ENCODE measurements at places on chromosomes 12 and 14. TPM values are rescaled to one million over a fixed set of nuclear protein-coding genes. Genes with fewer than 3 reads are reported as not detected.

ACSS3 gene
- total RNA-seq = 35.9 TPM

ALDH1L2 gene
- total RNA-seq = 5.0 TPM

MIA2 gene
- total RNA-seq = 33.8 TPM

KRT80 gene
- 8.6 TPM for total RNA-seq

P2RX7 gene
- 20.1 TPM for total RNA-seq

TMEM233 gene
- 0.96 TPM for total RNA-seq

POTEG gene
- not detected for total RNA-seq

GZMH gene
- 4.7 TPM for total RNA-seq

PPP1R36 gene
- 0.46 TPM for total RNA-seq

SMARCC2 gene
- 117 TPM for total RNA-seq

NRIP2 gene
- 0.61 TPM for total RNA-seq

DNA sequence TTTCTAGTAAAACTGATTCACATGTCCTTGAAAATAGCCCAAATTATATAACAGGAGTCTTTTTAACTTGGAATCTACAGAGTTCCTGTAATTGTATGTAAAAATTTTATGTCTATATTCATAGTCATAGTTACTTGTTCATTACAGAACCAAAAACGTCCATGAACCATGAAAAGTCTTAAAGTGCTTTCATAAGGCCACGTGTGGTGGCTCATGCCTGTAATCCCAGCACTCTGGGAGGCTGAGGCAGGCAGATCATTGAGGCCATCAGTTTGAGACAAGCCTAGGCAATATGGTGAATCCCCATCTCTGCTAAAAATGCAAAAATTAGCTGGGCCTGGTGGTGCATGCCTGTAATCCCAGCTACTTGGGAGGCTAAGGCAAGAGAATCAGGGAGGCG, 48.4 kb downstream of the GALNT4 start:
- no peak for DNase-seq

- DNase-seq = no peak
Observed at GRCh38 chr12:93741659-93742109, 64.5 kb downstream of the CRADD start.

- no peak for DNase-seq
Observed at GRCh38 chr12:71183018-71183417, 25.2 kb upstream of the TSPAN8 start.

GRCh38 chr14:35806006-35806907, 2.8 kb downstream of the RALGAPA1 start:
- DNase-seq = no peak

GRCh38 chr14:88955455-88955854, 131.0 kb downstream of the TTC8 start:
- no peak for DNase-seq

- no peak for DNase-seq
Observed at GRCh38 chr12:57584690-57585089, 6.3 kb upstream of the PIP4K2C start.

GRCh38 chr12:50018968-50019367, 6.3 kb downstream of the RACGAP1 start:
- no peak for DNase-seq

DNA sequence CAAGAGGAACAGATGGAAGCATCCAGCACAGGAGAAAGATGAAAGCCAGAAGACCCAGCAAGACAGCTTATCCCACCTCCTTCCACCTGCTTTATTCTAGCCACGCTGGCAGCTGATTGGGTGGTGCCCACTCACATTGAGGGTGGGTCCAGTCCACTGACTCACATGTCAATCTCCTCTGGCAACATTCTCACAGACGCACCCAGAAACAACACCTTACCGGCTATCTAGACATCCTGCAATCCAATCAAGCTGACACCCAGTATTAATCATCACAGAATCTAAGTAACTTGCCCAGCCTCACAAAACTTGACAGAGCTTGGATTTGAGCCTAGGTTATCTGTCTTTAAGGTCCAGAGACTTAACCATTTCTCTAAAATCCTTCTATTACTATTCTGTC, 208.9 kb downstream of the PAH start:
- no peak for DNase-seq

- no peak for DNase-seq
Observed at GRCh38 chr14:85978582-85979250, 448.8 kb downstream of the FLRT2 start.

DNA sequence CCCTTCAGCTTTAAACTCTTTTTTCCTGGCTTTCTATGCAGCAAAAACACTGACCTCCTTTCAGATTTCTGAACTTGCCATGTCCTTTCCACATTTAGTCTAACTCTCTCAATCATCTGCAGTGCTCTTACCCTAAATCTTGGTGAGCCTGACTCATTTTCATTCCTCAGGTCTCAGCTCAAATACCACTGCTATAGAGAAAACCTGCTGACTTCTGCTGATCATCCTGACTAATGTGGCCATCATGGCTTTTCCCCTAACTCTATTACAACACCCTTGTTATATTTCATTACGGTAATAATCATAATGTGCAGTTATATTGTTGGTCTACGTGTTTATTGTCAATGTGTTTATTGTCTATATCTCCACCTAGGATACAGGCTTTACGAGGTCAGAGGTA, 207.3 kb upstream of the OR4E1 start:
- DNase-seq = no peak

DNA sequence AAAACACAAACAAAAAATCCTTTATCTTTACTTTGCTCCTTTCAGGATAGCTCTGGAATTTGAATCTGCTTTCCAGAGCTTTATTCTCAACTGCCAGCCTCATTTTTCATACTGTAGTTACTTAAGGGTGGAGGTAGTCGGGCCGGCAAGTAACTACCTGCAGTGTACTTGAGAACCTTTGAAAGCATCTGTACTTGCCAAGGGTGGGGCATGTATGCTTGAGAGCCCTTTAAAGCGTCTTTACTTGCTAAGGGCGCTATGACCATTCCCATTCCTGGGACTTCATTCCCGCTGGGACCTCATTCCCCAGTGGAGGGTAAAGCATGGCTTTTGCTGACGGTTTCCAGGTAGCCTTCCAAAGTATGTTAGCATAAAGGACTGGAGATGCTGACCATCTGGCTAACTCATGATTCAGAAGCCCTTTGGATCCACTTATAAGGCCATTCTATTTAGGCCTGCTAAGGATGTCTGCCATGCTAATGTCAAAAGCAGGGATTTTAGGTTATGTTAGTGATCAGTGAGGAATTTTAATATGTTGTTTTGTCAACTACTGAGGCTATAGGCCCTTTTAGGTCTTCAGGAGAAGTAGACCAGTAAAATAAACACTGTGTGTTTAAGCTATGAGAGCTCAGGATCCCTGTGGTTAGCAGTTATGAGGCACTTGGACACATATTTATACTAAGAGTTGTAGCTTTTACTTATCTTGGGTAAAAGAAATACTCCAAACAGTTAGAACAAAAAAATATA, 74.9 kb downstream of the CRADD start:
- no peak for DNase-seq

DNA sequence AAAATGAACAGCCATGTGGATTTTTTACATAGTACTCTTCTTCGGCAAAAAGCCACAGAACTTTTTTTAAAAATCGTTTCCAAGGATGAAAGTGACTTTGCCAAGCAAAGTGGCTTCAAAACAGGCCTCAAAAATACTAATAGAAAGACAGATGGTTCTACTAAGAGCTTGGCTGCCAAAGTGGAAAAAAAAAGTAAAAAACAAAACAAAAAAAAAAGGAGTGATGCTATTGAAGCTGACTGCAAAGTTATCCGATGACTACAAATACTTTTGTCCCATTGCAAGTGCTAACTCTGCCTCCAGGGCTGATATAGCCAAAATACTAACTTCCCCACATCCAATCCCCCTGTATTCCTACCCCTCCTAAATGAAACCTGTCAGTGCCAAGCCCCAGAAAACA, 277.6 kb downstream of the SOX5 start:
- no peak for DNase-seq

DNA sequence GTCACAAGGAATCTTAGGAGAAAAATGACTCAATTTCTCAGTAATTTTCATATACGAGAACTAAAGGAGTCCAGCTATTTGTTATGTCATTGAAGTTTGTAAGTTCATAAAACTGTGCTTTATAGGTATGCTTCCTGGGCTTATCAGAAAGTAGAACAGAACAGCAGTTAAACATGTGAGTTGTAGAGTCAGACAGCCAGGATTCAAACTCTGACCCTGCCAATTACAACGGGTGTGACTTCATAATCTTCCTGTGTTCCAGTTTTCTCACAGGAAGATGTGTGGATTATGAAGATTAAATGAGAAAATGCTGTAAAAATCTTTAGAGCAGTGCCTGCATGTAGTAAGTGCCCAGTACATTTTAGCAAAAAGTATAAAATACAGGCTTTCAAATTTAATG, 8.9 kb downstream of the TRIM9 start:
- DNase-seq = no peak

GRCh38 chr12:53999559-54000115, 324 bp upstream of the HOXC9 start:
- peak; percentile 57 for DNase-seq

DNA sequence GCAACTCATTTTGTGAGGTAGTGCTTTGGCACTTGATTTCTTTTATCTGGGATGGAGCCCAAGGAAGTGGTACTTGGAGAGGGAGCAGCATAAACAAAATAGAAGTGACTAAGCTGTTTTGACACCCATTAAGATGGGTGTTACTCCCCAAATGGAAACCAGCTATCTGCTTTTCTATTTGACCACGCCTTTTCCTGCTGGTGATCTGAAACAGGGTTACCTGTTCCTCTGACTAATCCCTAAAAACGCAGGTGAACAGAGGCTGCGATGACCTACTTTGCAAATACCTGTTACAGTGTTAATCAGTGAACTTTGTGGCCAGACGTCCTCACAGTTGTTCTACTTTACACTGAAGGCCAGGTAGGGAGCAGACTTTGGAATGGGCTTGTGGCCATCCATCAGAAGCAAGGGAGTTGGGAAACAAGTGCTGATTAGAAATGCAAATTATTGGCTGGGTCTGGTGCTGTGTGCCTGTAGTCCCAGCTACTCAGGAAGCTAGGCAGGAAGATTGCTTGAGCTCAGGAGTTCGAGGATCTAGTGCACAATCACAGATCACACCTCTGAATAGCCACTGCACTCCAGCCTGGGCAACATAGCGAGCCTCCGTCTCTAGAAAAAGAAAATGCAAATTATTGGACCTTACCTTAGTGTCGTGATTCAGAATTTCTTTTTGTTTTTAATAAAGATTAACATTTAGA, 58.3 kb upstream of the HECTD1 start:
- DNase-seq = no peak
